ENCODE measurements at places on chromosomes 5 and 9.

- DNase-seq, result no peak
Measured at GRCh38 chr9:99055384-99055783, 49.5 kb upstream of the TGFBR1 start.

- no peak for DNase-seq
Measured at GRCh38 chr9:4144869-4145268, 155.0 kb downstream of the GLIS3 start.

- no peak for DNase-seq
Measured at GRCh38 chr9:99134893-99135341, 30.0 kb downstream of the TGFBR1 start.

- DNase-seq, result no peak
Measured at GRCh38 chr9:133683586-133684120, 47.5 kb downstream of the DBH start.

- DNase-seq, result peak; percentile 17
Measured at GRCh38 chr5:154138701-154139100, 51.8 kb upstream of the GALNT10 start.

- DNase-seq, result no peak
Measured at GRCh38 chr5:79330071-79330470, 94.1 kb downstream of the JMY start.

DNA sequence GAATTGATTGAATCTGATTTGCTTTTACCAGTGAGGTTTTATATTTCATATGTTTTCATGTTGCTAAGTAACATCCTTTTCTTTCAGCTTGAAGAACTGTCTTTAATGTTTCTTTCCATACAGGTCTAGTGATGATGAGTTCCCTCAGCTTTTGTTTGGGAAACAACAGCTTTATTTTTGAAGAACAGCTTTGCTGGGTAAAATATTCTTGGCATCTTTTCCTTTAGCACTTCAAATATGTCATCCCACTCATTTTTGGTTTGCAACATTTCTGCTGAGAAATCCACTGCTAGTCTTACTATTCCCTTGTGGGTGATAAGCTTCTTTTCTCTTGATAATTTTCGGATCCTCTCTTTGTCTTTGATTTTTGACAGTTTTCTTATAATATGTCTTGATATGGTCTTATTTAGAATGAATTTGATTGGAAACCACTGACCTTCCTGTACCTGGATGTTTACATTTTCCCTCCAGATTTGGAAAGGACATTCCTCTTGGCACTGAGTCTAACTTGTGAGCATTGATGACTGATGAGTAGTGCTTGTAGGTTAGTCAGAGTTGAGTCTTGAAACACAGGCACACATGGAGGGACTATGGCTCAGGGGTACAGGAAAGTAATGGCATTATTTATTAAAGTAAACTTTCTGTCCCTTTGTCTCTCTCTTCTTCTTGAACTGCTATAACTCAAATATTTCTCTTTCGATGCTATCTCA is 220.3 kb downstream of the SPATA31D1 start:
- no peak for DNase-seq

GRCh38 chr9:36659500-36659899 is 86.8 kb downstream of the MELK start:
- DNase-seq, result no peak

DNA sequence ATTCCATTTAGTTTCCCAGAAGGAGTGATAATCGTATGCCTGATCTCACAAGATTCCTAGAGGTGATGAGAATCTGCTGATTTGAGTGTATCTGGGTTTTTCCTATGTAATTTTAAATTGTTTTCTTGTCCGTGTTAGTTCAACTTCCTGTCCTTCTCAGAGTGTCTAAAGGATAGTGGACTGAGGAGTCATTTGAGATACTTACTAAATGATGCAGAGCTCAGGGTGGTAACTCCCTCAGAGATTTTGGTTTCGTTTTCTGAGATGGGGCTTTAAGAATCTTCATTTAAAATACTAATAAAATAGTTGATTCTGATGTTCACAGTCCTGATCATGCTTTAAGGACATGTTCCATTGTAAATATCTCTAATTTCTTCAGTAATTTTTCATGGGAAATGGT is 30.3 kb downstream of the MELK start:
- DNase-seq, result no peak

DNA sequence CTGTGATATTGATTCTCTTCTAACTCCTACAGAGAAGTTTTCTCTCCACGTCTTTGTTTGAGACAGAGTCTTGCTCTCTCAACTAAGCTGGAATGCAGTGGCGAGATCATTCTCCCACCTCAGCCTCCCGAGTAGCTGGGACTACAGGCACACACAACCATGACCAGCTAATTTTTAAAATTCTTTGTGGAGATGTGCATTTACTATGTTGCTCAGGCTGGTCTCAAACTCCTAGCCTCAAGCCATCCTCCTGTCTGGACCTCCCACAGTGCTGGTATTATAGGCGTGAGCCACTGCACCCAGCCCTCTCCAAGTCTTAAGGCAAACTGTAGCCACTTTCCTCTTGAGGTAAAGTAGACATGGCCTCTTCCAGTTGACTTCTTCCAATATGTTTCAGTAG is 72.2 kb downstream of the SNX18 start:
- DNase-seq, result no peak

GRCh38 chr5:73030531-73030930 is 74.7 kb downstream of the FCHO2 start:
- no peak for DNase-seq

DNA sequence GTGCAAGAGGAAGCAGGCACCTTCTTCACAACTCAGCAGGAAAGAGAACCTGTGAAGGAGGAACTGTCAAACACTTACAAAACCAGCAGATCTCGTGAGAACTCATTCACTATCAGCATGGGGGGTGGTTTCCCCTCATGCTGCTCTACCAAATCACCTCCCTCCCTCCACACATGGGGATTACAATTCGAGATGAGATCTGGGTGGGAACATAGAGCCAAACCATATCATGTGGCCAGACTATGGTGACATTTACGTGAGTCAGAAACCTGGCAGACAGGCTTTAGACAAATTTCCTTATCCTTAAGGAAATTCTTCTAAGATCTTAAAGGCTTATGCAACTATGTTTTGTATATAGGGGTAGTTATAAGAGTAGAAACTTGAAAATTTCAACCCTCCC is 8.7 kb upstream of the AOPEP start:
- no peak for DNase-seq

GRCh38 chr5:108753331-108753730 is 5.6 kb downstream of the FER start:
- no peak for DNase-seq

- DNase-seq, result no peak
Measured at GRCh38 chr9:120926397-120926928, at the start of gene TRAF1. TRAF1 (minus strand) TSS chr9:120926796; CDS start chr9:120926075, 721 bp downstream.

DNA sequence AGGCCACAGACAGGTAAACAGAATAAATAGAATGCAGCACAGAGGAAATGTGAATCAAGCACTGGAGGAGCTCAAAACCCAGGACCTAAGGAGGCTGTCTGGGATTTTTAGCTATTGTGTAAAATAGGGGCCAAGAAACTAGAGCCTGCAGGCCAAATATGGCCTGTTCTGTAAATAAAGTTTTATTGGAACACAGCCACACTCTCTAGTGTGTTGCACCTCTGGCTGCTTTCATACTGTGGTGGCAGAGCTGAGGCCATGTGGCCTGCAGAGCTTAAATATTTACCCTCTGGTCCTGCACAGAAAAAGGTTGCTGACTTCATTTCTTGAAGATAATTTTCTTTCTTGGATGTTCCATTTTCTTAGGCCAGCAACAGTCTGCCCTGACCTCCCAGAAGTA is 136.4 kb downstream of the WDR41 start:
- DNase-seq, result no peak

DNA sequence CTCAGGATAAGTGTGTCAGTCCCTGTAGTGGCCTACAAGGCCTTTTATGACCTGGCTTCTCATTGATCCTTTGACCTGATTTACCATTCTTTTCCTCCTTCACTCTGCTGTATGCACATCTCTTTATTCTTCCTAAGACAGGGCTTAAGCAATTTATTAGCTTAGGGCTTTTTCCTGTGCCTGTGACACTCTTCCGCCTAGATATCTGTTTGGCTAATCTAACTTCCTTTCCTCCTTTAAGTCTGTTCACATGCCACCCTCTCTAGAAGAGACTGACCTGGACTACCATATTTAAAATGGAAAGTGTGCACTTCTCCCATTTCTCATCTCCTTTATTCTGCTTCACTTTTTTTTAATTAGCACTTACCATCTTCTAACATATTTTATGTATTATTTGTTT is 29.1 kb downstream of the FOCAD start:
- DNase-seq, result no peak

DNA sequence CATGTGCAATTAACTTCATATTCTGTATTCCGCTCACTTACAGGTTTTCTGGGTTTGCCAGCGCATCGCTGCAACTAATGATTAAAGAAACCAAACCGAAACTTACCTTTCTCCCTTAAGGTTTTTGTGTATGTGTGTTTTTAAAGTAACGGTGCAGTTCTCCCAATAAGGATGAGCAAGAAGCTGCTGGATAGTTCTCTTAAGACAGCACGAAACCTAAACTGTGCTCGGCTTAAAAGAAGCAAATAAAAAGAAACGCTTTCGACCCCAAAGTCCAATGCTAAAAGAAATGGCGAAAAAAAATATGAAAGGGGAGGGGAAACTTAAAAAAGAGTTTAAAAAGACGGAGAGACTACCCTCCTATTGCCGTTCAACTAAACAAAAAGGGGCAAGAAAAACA is 340 bp downstream of the ELAVL2 start:
- no peak for DNase-seq

- peak; percentile 11 for DNase-seq
Measured at GRCh38 chr5:156595132-156595787, 254.8 kb upstream of the PPP1R2B start.

GRCh38 chr5:136675769-136676168 is 310.4 kb upstream of the TRPC7 start:
- DNase-seq, result no peak

- DNase-seq, result no peak
Measured at GRCh38 chr5:141817631-141818030, 60.6 kb downstream of the PCDH1 start.

DNA sequence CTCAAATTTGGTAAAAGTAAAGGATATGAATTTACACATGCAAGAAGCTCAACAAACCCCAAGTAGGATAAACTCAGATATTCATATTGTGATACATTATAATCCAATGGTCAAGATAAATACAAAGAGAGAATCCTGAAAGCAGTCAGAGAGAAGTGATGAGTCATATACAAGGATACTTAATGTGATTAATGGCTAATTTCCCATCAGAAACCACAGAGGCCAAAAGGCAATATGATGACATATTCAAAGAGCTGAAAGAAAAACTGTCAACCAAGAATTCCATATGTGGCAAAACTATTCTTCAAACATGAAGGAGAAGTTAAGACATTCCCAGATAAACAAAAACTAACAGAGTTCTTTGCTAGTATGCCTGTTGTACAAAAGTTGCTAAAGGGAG is 19.5 kb upstream of the IRF1 start:
- DNase-seq, result no peak
